ENCODE measurements at places on chromosomes 16 and 17.

GRCh38 chr16:88665148-88665547 is 2.3 kb upstream of the MVD start:
- DNase-seq: no peak

GRCh38 chr16:87615621-87616041 is 13.3 kb downstream of the JPH3 start:
- no peak for DNase-seq

DNA sequence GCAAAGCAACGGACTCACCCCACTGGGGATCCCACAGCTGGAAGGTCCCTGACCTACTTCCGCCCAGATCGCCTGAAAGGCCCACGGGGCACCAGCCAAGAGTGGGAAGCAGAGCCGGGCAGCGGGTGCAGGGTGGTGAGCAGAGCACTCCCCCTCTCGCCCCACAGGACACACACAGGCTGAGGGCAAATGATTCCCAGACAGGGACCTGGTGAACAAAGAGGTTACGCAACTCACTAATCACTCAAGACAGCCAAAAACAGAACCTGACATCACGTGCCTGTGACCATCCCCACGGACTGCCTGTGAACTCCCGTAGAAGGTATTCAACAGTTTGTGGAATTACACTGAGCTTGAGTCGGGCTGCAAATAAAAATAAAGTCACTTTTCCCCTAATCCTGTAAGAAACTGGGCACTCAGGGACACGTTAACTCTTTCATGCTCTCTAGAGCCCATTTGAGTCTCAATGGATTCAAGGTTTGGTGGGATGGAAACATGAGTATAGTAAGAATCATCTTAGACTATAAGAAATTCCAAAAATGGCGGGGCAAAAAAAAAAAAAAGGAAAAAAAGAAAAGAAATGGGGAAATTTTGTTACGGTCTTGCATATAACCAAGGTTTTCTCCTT is 396.1 kb downstream of the SOX9 start:
- no peak for DNase-seq

- DNase-seq: no peak
Measured at GRCh38 chr16:79772048-79772447, 171.5 kb upstream of the MAF start.

DNA sequence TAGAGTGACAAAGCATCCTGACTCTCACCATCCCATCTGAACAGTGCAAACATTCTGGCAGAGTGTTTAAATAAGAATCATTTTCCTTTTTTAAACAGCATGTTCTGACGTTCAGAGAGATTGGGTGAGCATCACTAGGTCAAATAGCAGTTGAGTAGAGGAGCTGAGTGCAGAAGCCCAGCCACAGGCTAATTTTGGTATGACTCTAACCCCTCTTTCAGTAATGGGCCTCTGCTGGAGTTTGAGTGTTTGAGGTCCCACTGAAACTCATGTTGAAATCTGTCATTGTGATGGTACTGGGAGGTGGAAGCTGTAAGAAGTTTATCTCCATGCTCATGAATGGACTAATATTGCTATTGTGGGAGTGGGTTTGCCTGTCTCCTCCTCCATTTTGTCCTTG is 194.4 kb downstream of the SALL1 start:
- DNase-seq: no peak

DNA sequence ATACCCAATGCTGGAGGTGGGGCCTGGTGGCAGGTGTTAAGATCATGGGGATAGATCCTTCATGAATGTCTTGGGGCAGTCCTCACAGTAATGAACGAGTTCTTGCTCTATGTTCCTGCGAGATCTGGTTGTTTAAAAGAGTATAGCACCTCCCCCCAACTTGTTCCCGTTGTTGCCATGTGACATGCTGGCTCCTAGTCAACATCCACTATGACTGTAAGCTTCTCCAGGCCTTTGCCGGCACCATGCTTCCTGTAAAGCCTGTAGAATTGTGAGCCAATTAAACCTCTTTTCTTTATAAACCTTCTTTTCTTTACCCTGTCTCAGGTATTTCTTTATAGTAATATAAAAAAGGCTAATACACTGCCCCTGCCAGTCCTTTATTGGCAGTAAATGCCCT is 33.3 kb downstream of the RANBP10 start:
- no peak for DNase-seq

DNA sequence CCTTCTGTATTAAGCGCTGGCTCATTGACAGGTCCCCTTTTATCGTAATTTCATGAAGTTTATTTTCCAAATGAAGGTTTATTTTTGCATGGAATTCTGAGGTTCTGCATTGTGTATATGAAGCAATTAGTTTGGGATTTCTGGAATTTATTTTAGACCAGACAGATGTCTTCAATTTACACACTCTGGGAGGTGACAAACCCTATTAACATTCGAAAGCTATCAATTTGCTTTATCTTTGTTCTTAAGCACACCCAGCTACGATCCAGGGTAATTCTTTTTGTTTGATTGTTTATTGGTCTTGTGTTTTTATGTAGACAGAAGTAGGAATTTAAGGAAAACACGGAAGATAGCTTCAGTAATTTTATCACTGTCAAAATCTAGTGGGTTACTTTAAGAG is 264.6 kb downstream of the HS3ST3A1 start:
- no peak for DNase-seq

- no peak for DNase-seq
Measured at GRCh38 chr16:85719605-85720301, 31.0 kb upstream of the GINS2 start.

DNA sequence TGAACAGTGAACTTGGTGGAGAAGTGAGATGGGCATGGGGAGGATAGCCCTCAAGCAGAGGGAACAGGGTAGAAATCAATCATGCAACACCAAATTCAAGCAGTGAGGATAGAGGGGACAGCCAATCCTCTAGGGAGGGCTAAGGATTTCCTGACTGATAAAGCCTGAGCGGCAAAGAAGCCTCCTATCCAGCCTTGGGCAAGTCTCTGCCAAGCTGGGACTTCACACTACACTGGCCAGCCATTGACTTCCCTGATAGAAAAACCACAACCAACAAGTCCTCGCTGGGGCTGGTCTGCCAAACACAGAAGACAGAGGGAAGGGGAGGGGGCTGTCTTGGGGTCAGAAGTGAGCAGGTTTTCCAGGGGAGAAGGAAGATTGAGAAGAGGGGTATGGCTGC is 2.5 kb upstream of the FBXL19 start:
- DNase-seq: no peak

All from NCI-H2081 treated with DMSO at 0.1 percent for 48 hours (cell line).